T-helper 9 cell (primary cell): ENCODE measurements at places on chromosomes 6 and 20.

- no peak for DNase-seq
Measured at GRCh38 chr6:7080311-7080710, 27.4 kb upstream of the RREB1 start.

DNA sequence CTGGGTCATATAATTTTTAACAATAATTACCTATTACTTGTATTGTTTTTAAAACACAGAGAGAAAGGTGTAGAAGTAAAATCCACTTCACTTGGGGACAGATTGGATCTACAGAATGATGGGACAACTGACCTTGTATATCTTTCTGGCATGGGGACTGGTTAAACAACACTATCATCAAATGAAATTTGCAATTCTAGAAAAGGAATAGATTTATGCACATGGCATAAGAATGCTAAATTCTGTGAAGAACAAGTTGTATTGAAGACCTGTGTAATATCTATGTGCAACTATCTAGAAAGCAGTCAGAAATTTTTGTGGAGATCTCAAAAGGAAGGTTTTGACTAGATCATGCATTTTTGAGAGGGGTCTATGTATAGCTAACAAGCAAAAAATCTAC is 106.3 kb upstream of the BMP5 start:
- DNase-seq = no peak

GRCh38 chr6:53910834-53911233 is 116.0 kb downstream of the LRRC1 start:
- no peak for DNase-seq

- DNase-seq = no peak
Measured at GRCh38 chr6:36025932-36026327, 1.5 kb upstream of the SLC26A8 start.
